ENCODE measurements at places on chromosomes 1 and 21.

DNA sequence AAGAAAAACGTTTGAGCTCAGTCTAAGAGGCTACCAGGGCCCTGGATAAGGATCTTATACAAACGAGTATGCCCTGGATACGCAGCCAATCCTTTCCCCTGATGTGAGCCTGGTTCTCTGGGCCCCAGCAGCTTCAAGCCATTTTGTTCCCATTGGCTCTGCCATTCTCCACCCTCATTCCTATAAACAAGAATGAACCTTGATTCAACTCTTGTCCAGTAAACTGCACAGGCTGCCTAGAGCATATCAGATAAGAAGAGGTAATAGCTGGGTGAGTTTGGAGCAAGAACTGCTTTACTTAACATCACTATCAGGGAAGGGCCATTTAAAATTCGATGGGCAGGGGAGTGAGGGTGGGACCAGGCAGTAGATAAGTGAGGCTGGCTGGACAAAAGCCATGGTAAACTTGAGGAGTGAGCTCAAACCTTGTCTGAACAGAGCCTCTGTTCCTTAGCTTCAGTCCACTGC, 11.3 kb downstream of the BTG2 start:
- DNase-seq, result peak; percentile 22

- no peak for DNase-seq
Observed at GRCh38 chr1:17207966-17208418, 3.1 kb downstream of the PADI1 start.

- no peak for DNase-seq
Observed at GRCh38 chr1:5907966-5908365, 84.3 kb downstream of the NPHP4 start.

GRCh38 chr1:97764991-97765390, 155.8 kb downstream of the DPYD start:
- no peak for DNase-seq

GRCh38 chr1:196858811-196859210, 29.0 kb upstream of the CFHR4 start:
- DNase-seq, result no peak

GRCh38 chr1:110338309-110338885, 780 bp upstream of the RBM15 start:
- peak; percentile 95 for DNase-seq

DNA sequence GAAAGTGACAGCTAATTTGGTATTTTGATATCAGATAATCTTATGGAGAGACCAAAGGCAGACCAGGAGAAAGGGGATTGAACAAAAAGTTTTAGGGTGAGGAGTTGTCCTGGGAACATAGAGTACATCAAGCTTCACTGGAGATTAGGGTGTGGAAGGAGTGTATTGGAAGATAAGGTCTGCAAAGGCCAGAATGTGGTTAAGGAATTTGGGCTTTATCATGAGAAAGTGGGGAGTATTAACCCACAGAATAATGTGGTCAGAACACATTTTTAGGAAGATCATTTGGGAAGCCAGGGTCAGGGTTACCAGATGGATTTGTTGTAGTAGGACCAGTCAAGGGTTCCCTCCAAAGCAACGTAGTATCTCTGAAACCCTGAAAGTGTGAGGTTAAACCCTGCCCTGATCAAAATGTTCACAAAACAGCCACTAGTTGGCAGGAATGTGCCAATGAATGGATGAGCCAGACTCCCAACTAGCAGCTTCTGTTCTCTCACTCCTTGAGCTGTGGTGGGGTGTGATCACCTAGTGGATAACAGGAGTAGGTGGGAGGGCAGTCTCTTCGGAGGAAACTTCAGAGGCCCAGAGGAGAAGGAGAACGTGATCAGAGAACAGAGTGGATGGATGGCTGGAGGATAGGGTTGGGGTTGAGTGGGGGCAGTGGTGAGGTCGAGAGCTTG, 35.8 kb downstream of the SLC2A1 start:
- DNase-seq, result peak; percentile 78

DNA sequence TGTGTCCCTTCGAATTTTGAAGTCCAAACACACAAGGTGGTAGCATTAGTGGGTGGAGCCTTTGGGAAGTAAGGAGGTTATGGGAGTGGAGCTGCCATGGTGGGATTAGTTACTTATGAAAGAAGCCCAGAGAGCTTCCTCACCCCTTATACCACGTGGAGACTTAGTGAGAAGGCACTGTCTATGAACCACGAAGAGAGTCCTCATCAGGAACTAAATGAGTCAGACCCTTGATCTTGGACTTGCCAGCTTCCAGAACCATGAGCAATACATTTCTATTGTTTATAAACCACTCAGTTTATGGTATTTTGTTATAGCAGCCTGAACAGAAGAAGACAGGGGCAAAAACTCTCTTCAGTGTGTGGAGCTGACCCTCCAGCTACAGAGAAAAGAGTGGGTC, 259.3 kb upstream of the AJAP1 start:
- no peak for DNase-seq

- no peak for DNase-seq
Observed at GRCh38 chr1:7769673-7770412, 1.3 kb upstream of the VAMP3 start.

- DNase-seq, result no peak
Observed at GRCh38 chr21:36522219-36522808, 42.4 kb upstream of the CLDN14 start.

DNA sequence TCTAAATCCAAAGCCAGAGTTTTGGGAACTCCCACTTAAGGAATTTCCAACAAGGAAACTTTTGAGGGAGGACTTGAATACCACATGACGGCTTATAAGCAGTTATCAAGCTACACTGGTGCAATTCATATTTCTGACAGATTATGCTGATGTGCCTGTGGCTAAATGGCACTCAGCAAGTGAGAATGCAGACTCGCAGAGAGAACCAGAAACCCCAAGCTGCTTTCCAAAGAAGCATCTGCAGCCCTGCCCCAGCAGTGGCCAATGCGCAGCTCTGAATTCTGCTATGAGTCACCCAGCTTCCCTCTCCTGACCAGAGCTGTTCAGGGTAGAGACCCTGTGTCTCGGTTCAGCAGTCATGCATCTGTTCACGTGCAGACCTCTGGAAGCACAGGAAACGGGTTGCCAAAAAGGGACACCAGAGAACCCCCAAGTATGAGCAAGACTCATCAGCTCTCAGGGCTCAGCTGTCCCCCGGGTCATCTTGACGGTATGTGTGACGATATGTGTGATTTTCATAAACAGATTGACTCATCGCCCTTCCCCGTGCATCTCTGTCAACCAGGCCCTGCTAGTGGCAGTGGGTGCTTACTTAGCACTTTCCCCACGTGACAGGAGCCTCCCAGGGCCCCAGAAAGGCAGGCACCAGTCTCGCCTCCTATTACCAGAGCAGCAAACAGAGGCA, 76.3 kb downstream of the ITPKB start:
- no peak for DNase-seq

DNA sequence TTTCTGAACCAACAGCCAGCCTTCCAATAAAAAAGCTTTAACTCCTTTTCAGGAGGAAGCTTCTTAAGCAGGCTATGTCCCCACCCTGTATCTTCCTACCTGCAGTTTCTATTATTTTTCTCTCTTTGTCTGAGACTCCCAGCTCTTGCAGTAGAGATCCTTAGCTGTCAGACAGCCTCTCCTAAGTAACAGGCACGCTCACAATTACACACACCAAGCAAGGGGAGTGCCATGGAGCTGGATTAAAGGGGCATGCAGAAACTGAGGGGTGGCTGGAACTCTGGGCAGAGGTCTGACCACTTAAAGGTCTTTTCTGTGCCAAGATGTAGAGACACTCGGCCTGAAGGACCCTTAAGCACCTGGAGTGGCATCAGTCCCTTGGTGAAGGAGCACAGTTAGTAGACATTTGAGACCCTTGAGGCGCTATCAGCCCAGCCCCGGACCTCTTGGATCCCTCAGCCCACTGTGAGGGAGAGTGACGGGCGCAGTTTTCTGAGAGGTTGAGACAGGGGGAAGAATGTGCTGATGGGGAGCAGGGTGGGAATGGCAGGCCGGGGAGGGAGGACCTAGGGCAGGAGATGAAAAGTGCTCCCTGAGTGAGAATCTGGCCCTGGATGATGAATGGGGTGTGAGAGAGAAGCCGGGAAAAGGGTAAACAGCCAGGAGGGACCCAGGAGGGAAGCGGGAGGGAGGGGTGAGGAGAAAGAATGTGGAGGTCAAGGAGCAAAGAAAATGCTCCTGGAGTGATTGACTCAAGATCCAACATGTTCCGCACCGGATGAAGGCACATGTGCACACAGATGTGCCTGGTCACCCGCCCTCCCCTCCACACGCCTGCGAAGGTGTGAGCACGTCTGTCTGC, 13.3 kb downstream of the PLXNA2 start:
- DNase-seq, result no peak

GRCh38 chr1:161945306-161946060, 78.2 kb downstream of the OLFML2B start:
- no peak for DNase-seq

DNA sequence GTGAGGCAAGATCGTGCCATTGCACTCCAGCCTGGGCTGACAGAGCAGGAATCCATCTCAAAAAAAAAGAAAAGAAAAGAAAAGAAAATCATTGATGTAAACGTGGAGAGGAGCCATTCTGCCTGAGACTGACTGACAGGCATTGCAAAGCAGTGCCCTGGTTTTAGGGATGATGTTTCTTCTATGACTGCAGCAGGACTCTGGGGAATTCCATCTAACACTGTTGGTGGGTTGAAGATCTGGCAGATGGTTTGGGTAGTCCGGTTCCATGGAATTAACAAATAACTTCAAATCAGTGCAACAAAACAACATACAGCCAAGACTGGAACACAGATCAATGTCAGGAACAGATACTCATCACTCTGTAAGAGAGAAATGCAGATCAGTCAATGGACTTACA, 17.8 kb upstream of the LAMC2 start:
- DNase-seq, result no peak

DNA sequence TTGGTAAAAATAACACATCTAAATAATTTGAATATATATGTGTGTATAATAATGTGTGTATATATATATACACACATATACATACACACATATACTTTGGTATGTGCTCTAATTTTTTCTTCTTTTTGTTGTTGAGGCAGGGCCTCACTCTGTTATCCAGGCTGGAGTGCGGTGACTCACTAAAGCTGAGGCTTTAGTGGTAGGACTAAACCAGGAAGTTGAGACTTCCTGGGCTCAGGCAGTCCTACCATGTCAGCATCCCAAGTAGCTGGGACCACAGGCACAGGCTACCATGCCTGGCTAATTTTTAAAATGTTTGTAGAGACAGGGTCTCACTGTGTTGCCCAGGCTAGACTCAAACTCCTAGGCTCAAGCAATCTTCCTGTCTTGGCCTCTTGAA, 46.7 kb upstream of the CXADR start:
- no peak for DNase-seq

GRCh38 chr1:119068427-119068826, 72.0 kb downstream of the WARS2 start:
- DNase-seq, result no peak

GRCh38 chr1:30716646-30717045, 6.7 kb downstream of the MATN1 start:
- DNase-seq, result no peak

- DNase-seq, result no peak
Observed at GRCh38 chr1:156591181-156591431, 470 bp upstream of the NAXE start.

- no peak for DNase-seq
Observed at GRCh38 chr1:27513528-27513927, 23.6 kb upstream of the WASF2 start.

DNA sequence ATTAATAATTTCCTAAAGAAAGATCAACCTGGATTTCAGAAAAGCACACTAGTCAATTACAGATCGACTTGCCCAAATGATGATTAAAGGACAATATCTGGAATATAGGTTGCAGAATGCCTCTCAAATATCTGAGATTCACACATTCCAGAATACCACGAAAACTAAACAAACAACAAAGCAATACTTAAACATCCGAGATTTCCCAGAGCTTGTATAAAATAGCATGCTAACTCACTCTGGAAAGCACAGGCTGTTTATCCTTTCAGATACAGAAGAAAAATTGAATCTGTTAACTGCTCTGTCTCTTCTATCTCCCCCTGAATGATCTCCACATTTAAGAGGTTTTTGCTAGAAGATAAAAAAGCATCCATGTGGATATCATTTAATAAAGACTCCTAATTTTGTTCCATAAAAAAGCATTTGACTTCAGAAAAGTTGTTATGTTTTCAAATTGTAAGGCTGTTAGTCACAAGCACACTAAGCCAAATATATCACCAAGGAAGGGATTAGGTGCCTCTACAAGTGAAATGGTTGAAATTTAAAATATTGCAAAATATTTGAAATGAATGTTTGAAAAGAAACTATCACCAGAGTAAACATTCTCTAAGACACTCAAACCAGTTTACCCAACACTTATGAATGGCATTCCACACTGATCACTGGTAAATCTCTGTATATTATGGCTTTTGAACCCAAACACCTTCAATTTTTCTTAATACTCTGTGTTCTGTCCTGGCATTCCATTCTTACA, 865.1 kb upstream of the ADAMTS5 start:
- DNase-seq, result no peak

DNA sequence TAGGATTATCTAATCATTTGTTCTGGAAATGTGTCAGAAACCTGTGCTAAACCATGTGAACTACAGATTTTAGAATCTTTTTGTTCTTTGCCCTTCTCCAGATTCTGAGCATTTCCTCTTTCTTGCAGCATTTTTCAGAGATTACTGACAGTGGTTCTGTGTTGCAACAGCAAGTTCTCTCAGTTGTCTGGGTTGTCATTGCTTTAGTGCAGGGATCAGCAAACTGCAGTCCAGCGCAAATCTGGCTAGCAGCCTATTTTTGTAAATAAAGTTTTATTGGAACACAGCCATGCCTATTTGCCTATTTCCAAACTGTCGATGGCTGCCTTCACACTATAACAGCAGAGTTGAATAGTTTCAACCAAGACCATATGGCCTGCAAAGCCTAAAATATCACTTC, 66.3 kb upstream of the LRRC8D start:
- no peak for DNase-seq

DNA sequence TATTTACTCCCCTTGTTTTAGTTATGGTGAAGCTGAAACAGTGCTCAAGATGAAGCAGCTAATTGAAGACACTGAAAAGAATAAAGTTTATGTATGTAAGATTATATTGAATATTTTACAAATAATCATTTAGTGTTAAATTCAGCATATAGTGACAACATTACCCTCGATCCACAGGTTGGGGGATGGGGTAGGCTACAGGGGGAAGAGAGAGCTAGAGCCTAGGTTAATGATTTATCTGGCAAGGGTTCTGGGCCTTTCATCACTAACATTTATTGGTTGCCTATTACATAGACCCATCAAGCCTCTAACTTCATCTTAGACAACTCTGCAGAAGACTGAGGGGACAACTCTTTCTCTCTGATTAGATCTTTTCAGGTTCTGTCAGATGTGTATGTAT, 21.3 kb downstream of the ZCCHC17 start:
- no peak for DNase-seq

Measured in SK-N-DZ (cell line).